ENCODE measurements at places on chromosomes 5 and 9.

DNA sequence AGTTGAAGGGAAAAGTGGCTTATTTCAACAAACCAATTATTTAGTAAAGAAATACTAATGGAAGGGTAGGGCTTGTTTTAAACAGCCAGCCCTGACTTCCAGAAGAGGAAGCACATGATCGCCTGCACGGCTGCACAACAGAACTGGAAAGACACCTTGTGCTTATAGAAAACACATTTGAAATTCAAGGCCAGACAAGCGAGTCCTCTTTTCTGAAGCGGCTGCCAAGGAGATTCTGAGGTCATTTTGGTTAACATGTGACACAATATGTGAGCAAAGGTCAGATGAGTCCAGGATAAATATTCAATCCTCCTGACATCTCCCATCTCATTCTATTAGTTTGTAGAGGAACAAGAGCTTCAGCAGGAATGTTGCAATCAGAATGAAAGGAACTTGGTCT lies 461.4 kb upstream of the ST8SIA4 start:
- no peak for DNase-seq

GRCh38 chr5:1110307-1111240 lies 1.3 kb downstream of the SLC12A7 start:
- no peak for DNase-seq

- no peak for DNase-seq
Measured at GRCh38 chr5:181035991-181036815, 3.9 kb upstream of the BTNL9 start.

DNA sequence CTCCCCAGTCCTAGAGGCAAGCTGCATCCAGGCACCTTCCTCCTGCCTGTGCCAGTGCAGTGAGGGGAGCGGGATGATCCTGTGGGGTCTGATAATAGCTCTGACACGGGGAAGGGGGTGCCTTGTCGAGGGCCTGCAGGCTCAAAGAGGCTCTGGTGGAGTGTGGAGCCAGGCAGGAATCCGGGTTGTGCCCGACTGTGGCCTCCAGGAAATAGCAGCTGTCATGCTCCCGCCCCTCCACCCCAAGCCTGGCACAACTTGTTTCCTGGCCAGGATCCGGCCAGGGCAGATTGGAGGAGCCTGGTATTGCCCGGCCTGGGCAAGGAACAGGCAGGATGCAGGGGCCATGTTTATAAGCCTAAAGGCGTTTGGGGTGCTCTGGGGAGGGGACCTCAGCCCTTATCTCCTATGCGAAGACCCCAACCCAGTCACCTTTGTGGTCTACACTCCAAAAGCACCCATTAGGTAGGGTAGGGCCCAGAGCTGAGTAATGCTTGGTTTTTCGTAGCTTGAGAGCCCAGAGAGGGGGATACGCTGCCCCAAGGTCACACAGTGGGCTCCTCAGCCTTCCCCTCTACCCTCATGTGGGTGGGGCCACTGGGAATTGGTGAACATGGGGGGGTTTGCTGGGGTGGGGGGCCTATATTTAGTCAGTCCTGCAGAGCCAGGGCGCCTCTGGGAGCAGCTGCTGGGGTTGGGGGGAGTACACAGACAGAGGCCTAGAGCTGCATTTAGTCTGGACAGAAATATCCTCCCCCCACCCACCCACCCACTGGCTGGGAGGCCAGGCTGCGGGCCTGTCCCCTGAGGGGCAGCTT lies 12.2 kb downstream of the CXXC5 start:
- DNase-seq, result no peak

DNA sequence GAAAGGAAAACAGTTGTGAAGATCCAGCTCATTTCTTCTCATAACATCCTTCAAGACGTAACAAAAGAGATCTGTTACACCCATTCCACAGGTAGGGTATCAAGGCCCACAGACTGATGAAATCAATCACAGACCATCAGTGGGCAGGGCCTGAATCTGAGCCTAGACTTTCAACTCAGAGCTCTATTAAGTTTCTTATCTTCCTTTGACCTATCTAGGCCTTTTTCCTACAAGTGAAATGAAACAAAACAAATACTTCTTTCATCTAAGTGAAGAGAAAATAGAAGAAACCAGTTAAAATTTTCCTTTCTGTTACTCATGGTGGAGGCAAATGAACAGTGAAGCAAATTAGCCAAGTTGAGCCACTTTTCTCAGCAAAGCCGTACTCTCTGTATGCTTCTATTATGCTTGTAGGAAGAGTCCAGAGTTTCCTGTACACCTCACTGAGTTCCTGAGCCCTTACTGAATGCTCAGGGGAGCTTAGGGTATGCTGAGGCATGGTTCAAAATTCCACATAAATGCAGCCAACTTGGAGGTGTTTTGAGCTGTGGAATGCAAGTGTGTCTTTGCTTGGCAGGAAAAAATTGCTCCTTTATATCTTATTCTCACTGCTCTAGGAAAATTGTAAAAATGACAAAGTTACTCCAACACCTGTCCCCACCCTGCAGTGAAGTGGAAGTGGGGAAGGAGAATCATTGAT lies 91.9 kb downstream of the FEM1C start:
- DNase-seq, result no peak

DNA sequence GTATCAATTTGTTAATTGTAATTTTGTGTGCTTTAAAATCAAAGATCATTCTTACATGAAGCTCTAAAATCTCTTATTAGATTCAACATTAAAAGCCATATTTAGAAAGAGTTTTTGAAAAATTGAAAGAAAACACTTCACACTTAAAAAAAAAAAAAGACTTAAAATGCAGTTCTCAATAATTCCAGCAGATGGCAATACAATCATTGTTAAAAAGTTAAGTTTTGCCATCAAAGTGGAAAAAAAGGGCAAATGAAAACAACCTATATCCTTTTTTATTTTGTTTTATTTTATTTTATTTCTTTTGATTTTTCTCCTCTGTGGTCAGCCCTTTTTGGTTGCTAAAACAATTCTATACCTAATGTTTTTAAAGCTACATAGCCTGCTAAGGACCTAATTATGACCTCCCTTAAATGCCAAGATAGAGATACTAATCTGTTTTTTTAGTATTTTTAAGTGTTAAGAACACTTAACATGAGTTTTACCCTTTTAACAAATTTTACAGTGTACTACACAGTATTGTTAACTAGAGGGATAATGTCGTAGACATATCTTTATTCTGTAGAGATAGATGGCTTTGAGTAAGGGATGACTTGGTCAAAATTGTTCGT lies 154.2 kb upstream of the DAB2 start:
- no peak for DNase-seq

DNA sequence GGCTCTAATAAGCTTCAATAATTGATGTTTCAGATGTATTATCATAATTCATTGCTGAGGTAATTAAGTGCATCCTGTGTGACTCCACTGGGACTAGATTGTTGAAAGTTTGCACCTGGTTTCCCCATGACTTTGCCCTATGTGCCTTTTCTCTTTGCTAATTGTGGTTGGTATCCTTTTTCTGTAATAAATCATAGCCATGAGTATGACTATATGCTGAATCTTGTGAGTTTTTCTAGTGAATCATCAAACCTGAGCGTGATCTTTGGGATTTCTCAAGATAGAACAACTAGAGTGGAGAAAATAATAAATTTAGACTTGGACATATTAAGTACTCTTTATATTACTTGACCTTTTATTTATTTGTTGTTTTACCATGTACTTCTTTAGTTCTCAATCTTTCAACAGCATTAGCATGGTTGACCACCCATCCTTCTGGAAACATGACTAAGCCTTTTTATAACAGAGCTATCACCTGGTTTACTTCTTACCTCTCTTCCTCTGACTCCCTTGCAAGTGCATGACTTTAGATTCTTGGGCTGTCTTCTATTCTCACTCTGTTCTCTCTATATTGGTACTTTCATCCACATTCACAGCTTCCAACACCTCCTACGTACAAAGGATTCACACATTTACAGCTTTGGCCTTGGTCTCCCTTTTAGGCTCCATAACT lies 239.6 kb upstream of the TAS2R1 start:
- DNase-seq, result no peak

GRCh38 chr9:133493428-133493827 lies 14.5 kb upstream of the SLC2A6 start:
- no peak for DNase-seq

- no peak for DNase-seq
Measured at GRCh38 chr5:17794815-17795214, 160.6 kb downstream of the TAF11L14 start.

- DNase-seq, result peak; percentile 10
Measured at GRCh38 chr5:35651002-35651756, 33.5 kb downstream of the SPEF2 start.

- DNase-seq, result no peak
Measured at GRCh38 chr9:77808751-77809081, 160.6 kb upstream of the GNA14 start.

DNA sequence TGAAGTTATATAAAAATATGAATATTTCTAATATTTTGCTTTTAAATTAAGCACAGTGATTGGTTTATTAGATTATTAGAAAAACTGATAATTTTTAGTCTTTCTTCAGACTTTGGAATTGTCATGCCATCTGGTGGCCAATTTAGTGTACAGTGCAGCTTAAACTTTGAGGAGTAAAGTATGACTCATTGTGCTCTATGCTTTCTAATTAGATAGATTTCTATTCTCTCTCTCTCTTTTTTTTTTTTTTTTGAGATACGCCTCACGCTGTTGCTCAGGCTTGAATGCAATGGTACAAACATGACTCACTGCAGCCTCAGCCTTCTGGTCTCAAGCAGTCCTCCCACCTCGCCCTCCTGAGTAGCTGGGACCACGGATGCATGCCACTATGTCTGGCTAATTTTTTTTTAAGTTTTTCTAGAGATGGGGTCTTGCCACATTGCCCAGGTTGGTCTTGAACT lies 42.1 kb upstream of the GPR21 start:
- DNase-seq, result peak; percentile 11

- DNase-seq, result no peak
Measured at GRCh38 chr5:179901462-179901861, 6.2 kb downstream of the TBC1D9B start.

GRCh38 chr9:31573561-31573960 lies 810.9 kb upstream of the ACO1 start:
- DNase-seq, result no peak

- no peak for DNase-seq
Measured at GRCh38 chr9:34526026-34526425, 3.2 kb upstream of the ENHO start.

DNA sequence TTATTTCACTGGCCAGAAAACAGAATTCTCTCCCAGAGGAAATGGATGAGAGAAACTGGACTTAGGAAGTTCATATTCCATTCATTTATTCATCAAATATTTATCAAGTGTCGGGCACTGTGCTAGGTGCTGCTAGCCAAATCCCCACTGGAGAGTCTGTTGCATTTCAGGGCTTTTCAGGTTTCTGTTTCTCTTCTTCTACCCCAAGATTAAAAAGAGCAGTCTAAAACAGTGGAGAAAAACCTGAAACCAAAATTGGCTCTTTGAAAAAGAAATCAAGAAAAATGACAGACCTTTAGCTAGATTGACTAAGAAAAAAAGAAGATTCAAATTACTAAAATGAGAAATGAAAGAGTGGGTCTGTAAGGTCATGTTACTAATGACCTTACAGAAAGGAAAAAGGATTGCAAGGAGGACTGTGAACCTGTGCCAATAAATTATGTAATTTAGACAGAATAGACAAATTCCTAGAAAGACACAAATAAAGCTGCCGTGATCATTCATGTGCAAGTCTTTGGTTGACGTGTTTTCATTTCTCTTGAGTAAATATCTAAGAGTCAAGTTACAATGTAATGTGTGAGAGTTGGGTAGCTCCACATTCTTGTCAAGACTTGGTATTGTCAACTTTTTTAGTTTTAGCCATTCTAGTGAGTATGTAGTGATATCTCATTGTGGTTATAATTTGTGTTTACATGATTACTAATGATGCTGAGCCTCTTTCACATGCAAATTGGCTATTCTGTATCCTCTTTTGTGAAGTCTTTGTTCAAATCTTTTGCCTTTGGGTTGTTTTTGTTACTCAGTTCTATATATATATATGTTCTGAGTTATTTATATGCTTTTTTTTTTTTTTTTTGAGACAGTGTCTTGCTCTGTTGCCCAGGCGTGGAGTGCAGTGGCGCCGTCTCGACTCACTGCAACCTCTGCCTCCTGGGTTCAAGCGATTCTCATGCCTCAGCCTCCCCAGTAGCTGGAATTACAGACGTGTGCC lies 23.7 kb downstream of the SNX30 start:
- no peak for DNase-seq

DNA sequence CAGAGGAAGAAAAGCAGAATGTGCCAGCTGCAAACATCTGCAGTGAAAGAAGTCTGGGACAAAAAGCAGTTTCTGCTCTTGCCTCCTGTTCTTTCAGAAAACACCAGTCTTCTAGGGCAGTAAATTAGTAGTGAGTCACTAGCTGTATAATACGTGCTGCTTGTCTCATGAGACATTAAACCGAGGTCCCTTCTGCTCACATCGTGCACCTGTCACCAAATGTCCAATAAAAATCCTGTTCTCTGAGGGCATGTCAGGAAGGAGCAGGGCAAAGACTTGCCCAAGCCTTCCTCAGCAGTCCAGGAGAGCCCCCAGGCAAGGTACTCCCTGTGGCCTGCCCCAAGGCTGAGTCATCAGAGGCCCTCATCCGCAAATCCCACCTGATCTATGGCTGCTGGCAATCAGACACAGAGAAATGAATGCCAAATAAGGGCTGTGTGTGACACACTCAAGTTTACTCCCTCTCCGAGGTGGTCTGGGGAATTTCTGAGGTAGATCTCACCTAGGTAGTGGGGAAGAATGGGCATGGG lies 255.3 kb upstream of the SMARCA2 start:
- DNase-seq, result no peak

DNA sequence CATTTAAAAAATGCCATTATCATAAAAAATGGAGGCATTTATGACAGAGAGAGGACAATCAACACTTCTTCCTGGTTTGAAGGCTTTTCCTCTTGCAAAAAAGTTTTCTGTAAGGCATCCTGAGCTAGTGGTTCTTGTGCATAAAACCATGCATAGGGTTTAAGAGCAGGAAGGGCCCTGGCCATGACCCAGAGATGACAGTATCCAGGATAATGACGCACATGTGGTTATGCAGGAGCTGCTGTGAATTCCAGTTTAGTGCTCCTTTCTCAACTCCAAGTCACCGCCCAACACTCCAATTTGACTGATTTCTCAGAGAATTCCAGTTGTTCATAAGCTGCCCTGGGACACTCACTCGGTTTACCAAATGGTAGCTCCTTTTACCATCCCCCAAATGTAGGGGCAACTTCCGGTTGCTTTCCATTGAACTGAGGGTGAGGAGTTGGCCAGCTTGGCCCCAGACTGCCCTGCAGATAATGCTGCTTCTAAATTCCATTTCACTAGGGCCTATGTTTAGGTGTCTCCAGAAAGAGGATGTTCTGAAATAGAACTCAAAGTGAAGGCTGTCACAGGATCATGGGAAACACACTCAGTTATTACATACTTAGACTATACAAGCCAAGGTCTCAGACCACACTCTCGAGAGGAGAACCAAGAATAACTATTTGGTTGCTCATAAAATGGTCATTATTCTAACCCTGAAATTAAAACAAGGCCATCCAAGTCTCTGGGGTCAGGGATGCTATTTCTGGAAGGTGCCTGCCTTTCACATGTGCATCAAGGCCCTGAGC lies 179.1 kb downstream of the SLIT3 start:
- no peak for DNase-seq

GRCh38 chr5:92694067-92694466 lies 887.0 kb downstream of the NR2F1-AS1 start:
- no peak for DNase-seq

GRCh38 chr5:1704266-1704665 lies 95.4 kb downstream of the MRPL36 start:
- no peak for DNase-seq

All from activated CD4-positive, CD25-positive, alpha-beta regulatory T cell treated with anti-CD3 and anti-CD28 coated beads, Interleukin-2, amount 50 U/mL, for 16 hours (primary cell).